ENCODE measurements at places on chromosomes 3 and 15.

DNA sequence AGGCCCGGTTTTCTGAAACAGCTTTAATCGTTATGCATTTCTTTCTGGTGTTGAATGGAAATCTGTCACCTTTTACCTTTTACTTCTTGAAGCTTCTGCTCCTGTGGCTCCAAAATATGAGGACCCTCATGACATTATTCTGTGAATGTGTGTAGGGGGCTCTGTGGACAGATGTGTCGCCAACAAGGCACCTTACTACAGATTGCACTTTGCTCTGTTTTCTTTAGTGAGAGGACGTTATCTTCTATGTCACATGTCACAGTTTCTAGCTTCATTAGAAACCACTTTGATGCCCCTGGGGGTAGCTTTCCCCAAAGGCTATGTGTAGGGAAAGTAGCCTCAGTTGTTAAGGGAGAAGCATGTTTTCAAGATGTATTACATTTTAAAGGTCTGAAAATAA is 195.6 kb downstream of the ZNF621 start:
- DNase-seq, result no peak

- no peak for DNase-seq
These were observed 32.8 kb upstream of the ACAP2 start for GRCh38 chr3:195475614-195476013.

DNA sequence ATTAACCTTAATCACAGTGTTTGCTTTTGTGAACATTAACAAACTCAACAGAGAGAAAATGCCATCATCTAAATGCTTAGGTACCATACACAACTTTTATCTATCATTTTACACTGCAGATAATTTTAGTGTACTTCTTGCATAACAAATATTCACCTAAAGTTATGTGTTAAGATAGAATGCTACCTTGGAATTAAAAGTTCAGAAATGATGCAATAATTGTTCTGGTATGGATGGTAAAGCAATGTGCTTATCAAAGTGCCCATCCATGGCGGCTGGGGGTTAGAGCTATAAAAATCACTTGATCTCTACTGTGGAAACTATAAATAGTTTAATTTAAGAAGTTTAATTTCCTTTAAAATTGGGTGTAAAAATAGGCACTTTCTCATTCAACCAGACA is 28.7 kb downstream of the SATB1 start:
- DNase-seq, result no peak

DNA sequence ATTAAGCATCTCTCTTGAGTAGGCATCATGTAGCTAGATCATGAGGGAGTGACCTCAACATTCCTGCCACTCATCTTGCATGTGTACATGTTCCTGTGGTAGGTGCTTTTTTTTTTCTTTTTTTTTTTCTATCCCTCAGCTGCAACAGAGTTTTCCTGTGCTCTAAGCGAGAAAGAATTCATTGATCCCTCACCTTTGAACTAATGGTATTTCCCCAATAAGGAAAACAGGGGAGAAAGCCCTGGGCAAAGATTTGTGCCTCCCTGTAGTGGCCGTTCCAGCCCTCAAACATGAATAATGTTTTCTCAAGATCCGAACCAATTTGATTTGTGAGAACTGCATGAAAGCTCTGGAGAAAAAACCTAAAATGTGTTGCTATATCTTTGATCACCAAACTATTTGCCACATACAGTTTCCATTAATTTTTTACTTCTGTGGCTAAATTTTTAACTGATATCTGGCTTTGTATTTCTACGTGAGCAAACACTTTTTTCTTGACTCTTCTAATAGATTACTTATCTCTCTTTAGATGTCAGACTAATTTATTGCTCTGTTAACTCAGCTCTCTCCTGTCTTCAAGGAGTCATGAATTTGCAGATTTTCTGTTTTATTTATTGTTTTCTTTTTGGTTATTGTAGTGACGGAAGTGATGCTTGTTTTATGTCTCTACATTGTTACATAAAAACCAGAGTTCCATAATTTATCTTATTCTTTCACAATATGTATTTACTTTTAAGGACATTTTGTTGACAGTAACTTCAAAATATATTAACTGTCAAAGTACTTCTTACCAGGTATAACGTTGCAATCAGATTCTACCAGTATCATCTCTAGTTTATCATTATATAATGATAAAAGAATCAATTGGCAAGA is 1396.5 kb downstream of the OTOL1 start:
- DNase-seq, result no peak

- peak; percentile 87 for DNase-seq
These were observed 20.9 kb downstream of the CD276 start for GRCh38 chr15:73704869-73705645.

DNA sequence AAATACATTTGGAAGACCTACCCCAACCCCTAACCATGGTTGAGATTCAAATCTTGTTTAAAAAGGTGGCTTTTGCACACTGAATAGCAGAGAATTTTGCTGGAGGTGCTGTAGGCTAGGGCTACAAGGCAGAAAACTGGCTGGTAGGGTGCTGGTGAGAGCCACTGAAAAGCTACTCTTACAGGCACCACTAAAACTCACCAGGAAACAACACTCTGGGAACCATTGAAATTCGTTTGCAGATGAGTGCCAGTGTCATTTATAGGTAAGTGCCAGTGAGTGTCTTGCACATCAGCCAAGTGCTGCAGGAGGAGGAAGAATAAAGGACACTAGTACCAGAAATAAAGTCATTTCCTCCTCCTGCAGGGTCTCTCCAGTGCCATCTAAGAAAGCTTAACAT is 610.2 kb downstream of the ZNF385D start:
- no peak for DNase-seq

- no peak for DNase-seq
These were observed 34.9 kb upstream of the GAP43 start for GRCh38 chr3:115588201-115589115.

- DNase-seq, result no peak
These were observed 348.7 kb upstream of the LMCD1 start for GRCh38 chr3:8152821-8153418.

- no peak for DNase-seq
These were observed 283.2 kb upstream of the LMCD1 start for GRCh38 chr3:8218353-8218940.

- DNase-seq, result no peak
These were observed 321.3 kb downstream of the CACNA2D3 start for GRCh38 chr3:54443561-54444161.

DNA sequence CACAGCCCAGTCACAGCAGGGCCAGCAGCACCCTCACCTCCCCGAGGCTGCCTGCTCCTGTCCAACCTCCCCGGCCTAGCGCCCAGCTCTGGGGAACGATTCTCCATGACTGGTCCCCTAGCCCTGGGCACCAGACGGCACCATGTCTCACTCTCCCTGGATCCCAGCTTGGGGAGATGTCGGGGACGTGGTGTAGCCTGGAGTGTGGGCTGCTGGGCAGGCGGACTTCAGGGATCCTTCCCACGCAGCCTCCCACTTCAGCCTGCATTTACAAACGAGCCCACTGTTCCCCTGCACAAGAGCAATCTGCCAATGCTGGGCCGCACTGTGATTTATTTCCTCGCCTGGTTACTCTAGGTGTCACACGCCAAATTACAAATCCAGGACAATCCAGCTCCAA is 31.3 kb downstream of the NUP210 start:
- DNase-seq, result no peak

GRCh38 chr15:57849317-57849716 is 142.8 kb downstream of the POLR2M start:
- no peak for DNase-seq

DNA sequence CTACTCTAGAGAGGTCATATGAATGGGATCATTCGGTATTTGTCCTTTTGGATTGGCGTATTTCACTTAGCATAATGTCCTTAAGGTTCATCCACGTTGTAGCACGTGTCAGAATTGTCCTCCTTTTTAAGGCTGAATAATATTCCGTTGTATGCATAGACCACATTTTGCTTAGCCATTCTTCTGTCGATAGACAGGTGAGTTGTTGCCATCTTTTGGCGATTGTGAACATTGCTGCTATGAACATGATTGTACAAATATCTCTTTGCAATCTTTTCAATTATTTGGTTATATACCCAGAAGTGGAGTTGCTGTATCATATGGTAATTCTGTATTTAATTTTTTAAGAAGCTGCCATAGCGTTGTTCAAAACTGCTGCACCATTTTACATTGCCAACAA is 52.4 kb upstream of the GOLGA8J start:
- DNase-seq, result no peak

DNA sequence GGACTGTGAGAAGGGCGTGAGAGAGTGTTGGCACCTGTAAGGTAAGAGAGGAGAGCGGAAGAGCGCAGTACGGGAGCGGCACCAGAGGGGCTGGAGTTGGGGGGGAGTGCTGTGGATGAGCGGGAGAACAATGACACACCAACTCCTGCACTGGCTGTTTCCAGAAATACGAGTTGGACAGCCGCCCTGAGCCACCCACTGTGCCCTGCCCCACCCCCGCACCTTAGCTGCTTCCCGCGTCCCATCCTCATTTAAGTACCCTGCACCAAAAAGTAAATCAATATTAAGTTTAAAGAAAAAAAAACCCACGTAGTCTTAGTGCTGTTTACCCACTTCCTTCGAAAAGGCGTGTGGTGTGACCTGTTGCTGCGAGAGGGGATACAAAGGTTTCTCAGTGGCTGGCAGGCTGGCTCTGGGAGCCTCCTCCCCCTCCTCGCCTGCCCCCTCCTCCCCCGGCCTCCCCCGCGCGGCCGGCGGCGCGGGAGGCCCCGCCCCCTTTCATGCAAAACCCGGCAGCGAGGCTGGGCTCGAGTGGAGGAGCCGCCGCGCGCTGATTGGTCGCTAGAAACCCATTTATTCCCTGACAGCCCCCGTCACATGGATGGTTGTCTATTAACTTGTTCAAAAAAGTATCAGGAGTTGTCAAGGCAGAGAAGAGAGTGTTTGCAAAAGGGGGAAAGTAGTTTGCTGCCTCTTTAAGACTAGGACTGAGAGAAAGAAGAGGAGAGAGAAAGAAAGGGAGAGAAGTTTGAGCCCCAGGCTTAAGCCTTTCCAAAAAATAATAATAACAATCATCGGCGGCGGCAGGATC is at the start of gene SOX2:
Gene SOX2 (plus strand): TSS at position 601 of the 811 bp plus-strand sequence. CDS start 436 bp downstream, outside the sequence.
- peak; percentile 85 for DNase-seq

DNA sequence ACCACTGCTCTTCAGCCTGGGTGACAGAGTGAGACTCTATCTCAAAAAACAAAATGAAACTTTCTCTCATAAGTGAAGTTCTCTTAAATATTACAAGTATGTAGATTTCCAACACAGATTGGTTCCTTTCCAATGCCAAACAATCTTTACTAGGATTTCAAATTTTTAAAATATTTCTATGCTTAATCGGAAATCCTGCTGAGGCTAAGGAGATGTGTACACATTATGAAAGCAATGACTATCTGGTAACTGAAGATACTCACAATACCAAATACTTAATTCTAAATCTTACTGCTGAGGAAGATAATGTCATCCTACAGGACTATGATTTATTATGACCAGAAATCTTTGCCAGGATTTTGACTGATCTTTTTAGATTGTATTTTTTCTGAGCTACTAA is 255.6 kb upstream of the ZNF717 start:
- DNase-seq, result no peak

DNA sequence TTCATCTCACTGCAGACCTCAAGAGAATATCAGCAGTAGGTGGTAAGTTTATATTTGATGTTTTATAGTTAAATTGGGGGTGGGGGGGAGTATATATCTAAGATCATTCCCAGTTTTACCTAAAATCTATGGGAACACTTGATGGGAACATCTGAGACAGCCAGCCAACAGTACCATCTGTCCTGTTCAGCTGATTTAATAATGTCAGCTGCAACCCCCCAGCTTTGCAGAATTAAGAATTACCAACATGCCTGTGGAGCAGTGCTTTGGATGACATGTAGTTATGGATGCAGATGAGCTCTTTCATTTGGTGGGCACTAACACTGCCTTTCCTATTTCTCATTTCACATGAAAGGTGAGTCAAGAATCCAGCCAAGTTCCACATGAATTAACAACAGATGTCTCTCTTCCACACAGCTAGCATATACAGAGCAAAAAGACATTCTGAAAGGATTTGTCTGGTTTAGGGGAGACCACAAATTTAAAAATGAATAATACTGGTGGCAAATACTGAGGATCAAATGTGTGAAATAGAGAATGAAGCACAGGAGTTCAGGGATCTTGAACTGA is 76.2 kb downstream of the SETD5 start:
- no peak for DNase-seq

DNA sequence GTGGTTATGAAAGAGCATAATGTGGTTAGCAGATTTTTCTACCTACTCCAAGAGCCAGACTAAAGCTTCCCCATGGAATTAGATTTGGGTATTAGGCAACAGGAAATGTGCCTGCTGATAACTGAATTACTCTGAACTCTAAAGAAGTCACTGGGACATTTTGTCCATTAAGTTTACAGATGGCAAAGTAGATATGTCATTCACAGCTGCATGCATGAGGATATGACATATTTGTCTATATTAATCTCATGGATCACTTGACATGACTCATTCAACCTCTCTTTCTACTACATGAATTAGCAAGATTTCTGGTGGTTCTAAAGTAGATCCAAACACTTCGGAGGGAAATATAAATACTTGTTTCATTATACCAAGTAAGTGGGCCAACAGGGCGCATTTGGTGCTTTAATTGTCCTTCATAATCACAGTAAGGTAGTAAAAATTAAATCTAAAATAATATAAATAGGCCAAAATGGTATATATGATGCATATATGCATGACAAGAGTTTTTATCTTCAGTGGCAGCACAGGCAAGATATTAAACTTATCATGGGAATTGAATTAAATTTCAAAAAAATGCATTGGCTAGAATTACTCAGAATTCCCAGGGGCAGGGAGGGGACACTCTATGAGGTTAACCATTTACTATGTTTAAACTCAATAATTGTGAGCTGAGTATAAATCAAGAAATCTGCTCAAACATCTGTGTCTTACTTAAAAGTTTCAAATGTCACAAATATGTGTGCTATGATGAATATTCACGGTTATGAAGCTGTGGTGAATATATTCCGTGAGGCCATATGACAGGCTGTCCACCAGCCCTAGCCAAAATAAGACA is 365.3 kb upstream of the KCNMB2 start:
- DNase-seq, result no peak

- DNase-seq, result peak; percentile 80
These were observed 63.7 kb upstream of the ULK4 start for GRCh38 chr3:42025370-42026138.

GRCh38 chr3:101203411-101203810 is 117.0 kb downstream of the IMPG2 start:
- no peak for DNase-seq

GRCh38 chr3:130850044-130850797 is 43.7 kb upstream of the ATP2C1 start:
- no peak for DNase-seq

GRCh38 chr3:15329046-15330005 is 3.1 kb downstream of the SH3BP5 start:
- no peak for DNase-seq

- no peak for DNase-seq
These were observed 1.2 kb upstream of the FAM81A start for GRCh38 chr15:59436774-59437141.

GRCh38 chr15:41367418-41367817 is 34.7 kb downstream of the NUSAP1 start:
- DNase-seq, result no peak
